ENCODE measurements at places on chromosomes 1 and 21.

DNA sequence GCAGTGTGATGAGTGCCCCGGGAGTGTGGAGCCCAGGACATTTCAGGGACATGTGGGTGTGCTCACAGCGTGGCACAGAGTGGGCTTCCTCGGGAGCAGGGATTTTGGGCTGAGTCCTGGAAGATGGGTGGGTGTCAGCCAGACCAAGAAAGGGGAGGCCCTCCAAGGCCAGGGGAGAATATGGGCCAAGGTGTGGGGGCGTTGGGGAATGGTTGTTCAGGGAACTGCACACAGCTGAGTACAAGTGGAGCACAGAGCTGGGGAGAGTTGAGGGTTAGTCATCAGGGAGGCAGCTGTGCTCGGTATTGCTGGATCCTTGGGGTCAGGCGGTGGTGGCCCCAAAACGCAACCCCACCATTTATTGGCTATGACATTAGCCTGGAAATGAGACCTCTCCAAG, 5.5 kb downstream of the POGK start:
- DNase-seq: no peak

GRCh38 chr1:94235189-94236012, 2.0 kb downstream of the ARHGAP29 start:
- no peak for DNase-seq

GRCh38 chr1:200072636-200073285, 45.3 kb downstream of the NR5A2 start:
- peak; percentile 26 for DNase-seq

GRCh38 chr1:49995734-49996133, 28.0 kb downstream of the AGBL4 start:
- no peak for DNase-seq

DNA sequence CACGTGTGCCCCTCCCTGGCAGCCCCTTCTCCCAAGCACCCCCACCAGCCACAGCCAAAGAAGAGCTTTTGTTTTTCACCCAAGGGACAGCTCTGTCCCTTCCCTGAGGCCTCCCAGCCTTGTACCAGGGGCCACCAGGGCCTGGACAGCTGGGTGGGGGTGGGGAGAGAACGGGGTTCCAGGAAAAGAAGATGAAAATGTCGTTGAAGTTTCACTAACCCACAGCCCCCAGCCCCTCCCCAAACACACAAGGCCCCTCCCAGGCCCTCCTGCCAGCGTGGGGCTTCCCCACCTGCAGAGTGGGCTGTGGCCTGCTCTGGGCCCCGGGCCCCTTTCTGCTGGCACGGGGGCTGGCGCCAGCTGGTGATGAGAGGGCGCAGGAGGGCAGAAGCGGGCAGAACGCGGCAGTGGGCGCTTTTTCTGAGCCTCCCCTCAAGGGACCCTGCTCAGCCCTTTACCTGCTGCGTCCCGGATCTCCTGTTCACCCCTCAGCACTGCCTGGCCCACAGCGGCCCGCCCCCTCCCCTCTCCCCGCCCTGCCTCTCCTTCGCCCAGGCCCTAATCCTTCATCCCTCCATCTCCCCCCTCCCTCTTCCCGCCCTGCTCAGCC, 5.5 kb upstream of the ANKRD65 start:
- DNase-seq: no peak
